ENCODE measurements at places on chromosomes 7 and 10.

- DNase-seq = no peak
Measured at GRCh38 chr7:150404172-150404804, 25.2 kb downstream of the ZNF775 start.

- DNase-seq = no peak
Measured at GRCh38 chr10:83633547-83633946, 505.8 kb upstream of the GHITM start.

DNA sequence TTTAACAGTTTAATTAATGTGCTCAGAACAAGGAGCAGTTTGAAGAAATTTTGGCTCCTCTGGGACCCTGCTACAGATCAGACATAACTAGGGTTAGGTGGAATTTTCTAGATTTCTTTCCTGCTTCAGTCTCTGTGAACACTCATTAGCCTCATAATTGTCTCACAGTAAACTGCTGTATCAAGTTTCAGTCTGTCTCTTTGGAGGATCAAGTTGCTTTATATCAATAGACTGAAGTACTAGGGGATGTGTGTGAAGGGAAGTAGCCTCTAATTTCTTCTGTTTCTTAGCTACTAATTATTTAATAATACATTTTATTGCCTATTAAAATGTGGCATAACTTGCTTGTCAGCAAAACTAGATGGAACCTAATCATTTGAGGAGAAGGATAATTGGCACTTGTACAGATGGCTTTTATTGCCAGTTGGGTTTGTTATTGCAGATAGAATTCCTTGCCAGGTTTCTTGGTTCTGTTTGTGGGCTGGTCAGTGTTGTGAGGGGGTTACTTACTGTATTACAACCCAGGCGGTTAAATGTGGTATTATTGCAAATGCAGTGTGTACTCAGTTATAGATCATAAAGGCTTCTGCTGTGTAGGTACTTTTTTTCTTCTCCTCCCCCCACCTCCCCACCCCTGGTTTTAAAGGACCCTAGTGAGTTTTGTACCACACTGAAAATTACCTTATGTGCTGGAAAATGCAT is 758.0 kb downstream of the AUTS2 start:
- no peak for DNase-seq

GRCh38 chr7:34995757-34996156 is 41.5 kb downstream of the DPY19L1 start:
- no peak for DNase-seq

GRCh38 chr10:89388806-89389205 is 3.6 kb upstream of the IFIT1 start:
- DNase-seq = no peak

GRCh38 chr7:11665357-11665756 is 166.6 kb downstream of the THSD7A start:
- no peak for DNase-seq
